Upper lobe of left lung (tissue), 6 donors: ENCODE measurements at places on chromosomes 4 and X. TPM values are rescaled to one million over a fixed set of nuclear protein-coding genes. Genes with fewer than 3 reads are reported as not detected.

DNA sequence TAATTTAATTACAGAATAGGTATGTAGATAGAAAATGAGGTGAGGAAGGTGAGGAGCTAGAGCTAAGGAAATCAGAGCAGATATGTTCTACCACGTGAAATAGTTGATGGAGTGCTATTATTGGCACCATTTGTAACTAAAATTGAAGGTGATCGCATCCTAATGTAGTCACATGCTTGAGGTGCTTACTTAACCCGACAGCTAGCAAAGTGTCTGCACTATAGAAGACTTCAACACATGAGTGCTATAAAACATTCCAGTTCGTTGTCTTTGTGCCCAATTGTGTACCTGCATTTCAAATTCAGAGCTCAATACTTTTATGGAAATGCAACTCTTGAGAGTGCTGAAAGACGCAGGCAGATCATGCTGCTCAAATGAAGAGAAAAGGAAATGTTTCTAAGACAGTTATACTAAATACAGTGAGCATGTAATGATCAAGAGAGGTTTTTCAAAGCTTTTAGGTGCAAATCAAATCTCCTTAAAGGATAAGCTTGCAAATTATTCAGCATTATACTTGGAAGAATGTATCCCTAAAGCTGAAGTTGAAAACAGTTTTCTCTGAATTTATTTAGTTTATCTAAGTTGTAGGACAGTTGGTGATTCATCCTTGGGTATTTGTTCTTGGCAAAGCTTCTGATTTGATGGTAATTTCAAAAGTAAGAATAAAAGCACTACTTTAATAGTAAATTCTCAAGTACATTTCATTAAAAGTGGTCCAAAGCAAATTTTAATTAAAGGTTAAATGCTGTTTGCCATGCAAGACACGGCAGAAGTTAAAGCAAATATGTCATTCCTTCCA lies 223.9 kb upstream of the EPHA5 start:
- H3K4me3 ChIP-seq: no peak overlapping the region
- DNase-seq: no peak
- no peak overlapping the region for H3K27ac ChIP-seq
- no peaks in the 10 kb centered on the region for H3K4me1 ChIP-seq
- H3K27me3 ChIP-seq: no peaks in the 10 kb centered on the region
- no peaks in the 10 kb centered on the region for H3K36me3 ChIP-seq

DNA sequence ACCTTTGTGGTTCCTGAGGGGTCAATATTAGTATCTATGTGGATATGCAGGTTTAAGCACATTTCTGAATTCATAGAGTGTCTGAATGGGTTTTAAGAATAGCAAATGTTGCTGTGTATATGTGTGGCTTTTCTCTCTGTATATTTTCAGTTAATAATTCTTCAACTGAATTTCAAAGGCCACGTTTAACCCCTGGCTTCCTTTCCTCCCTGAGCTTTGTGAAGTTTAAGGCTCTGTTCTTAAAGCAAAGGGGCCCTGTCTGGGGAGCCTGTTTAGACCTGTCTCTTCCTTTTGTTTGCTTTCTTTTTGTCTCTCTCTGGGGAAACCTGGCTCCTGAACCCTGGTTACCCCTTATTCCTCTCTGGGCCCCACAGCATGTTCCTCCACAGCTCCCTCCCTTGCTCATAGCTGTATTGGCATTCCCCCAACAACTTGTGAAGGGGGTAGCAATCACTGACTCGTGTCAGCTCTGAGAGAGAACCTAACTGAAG lies 139.1 kb downstream of the COL4A6 start:
- no peak for DNase-seq
- no peaks in the 10 kb centered on the region for H3K36me3 ChIP-seq
- no peaks in the 10 kb centered on the region for H3K4me1 ChIP-seq
- no peak overlapping the region for H3K27ac ChIP-seq
- no peak overlapping the region for H3K4me3 ChIP-seq

DNA sequence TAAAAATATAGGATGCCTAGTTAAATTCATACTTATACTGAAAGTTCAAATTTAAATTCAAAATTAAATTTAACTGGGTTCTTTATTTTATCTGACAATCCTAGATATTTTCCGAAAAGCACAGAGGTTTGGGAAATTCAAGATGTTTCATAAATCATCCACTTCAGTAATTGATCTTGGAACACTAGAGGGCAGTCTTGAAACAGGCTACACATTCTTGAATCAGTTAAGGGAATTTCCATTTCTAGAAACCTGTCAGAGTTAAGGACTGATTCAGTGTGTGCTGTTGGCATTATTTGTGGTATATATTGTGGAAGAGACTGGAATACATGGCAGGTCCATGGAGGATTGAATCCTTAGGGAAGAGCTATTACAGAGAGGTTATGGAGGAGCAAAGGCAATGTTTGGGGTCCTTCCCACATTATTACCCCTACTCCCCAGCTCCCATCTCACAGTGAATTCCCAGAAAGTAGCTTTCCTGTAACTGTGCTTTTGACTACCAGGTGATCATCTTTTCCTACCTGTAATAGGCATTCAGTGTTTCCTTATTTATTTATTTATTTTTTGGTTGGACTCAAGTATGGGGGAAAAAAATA lies 92.9 kb downstream of the EGF start:
- no peak overlapping the region for H3K4me3 ChIP-seq
- H3K36me3 ChIP-seq: no peaks in the 10 kb centered on the region
- no peak overlapping the region for H3K27ac ChIP-seq
- no peaks in the 10 kb centered on the region for H3K27me3 ChIP-seq

DNA sequence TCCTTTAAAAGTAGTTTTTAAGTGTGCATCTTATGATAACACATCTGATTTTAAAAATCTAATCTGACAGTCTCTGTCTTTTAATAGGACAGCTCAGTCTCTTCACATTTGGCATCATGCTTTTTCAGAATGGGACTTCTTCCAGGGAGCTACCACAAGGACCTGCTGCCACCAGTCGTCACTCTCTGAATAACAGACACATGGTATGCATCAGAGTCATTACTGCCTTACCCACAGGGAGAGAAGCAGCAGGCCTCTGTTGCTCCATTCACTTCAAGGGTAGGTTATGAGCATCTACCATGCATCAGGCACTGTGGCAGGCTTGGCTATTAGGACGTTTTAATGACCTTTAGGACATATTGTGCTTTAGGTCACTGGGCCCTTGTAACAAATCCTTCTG lies 50.0 kb upstream of the AFAP1 start:
- H3K4me1 ChIP-seq: peaks cover 7% of the 10 kb centered on the region
- H3K36me3 ChIP-seq: no peaks in the 10 kb centered on the region
- H3K4me3 ChIP-seq: no peak overlapping the region
- no peak overlapping the region for H3K27ac ChIP-seq

DNA sequence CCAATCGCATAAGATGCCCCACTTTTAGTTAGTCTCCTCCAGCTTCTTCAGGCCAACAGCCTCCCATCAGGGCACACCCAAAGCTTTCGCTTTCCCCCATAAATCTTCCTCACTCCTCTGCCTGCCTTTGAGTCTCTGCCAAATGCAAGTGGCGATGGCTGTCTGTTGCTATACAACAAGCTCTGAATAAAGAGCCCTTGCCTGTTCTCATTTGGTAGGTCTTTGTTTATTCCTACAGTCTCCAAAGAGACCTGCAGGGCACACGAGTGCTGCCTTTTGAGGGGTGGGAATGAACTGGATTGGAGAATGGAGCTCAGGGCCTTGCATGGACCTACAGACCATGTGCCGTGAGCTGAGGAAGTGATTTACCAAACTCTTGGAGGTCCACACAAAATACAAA lies 52.2 kb upstream of the SOD3 start:
- H3K27me3 ChIP-seq: no peaks in the 10 kb centered on the region
- H3K4me3 ChIP-seq: no peak overlapping the region
- no peak overlapping the region for H3K27ac ChIP-seq
- H3K36me3 ChIP-seq: no peaks in the 10 kb centered on the region
- DNase-seq: no peak

DNA sequence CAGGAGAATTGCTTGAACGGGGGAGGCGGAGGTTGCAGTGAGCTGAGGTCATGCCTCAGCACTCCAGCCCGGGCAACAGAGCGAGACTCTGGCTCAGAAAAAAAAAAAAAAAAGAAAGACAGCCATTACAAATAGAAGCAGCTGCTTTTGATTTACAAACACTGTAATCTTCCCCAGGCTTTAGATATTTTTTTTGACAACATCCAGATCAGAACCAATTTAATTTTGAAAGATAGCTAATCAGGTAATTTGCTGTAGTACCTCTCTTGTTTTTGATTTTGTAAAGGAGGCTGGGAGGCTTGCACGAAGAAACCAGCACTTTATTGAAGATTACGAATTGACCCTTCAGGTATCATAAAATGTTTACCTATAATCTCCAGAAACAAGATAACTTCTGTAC lies 107.0 kb downstream of the LDB2 start:
- no peak for DNase-seq
- H3K27ac ChIP-seq: no peak overlapping the region
- no peaks in the 10 kb centered on the region for H3K4me1 ChIP-seq
- H3K36me3 ChIP-seq: no peaks in the 10 kb centered on the region
- H3K4me3 ChIP-seq: no peak overlapping the region
- no peaks in the 10 kb centered on the region for H3K27me3 ChIP-seq

- H3K4me3 ChIP-seq: no peak overlapping the region
- no peaks in the 10 kb centered on the region for H3K27me3 ChIP-seq
- DNase-seq: no peak
- no peaks in the 10 kb centered on the region for H3K4me1 ChIP-seq
- H3K27ac ChIP-seq: no peak overlapping the region
- no peaks in the 10 kb centered on the region for H3K36me3 ChIP-seq
These were observed 1212.2 kb upstream of the TENM3 start for GRCh38 chr4:181030961-181031360.

The USP17L5 gene
- not detected for total RNA-seq

The FAM47A gene
- total RNA-seq: not detected

GRCh38 chr4:173318648-173319211 lies 15.4 kb downstream of the HMGB2 start:
- no peak for DNase-seq
- H3K4me1 ChIP-seq: peaks cover 3% of the 10 kb centered on the region
- H3K4me3 ChIP-seq: no peak overlapping the region

GRCh38 chr4:123698556-123698955 lies 302.0 kb downstream of the SPRY1 start:
- H3K27ac ChIP-seq: no peak overlapping the region
- no peak for DNase-seq
- H3K36me3 ChIP-seq: no peaks in the 10 kb centered on the region
- H3K27me3 ChIP-seq: no peaks in the 10 kb centered on the region

The HS3ST1 gene
- total RNA-seq: 9.5 TPM

The CXorf49 gene
- not detected for total RNA-seq

The ZFP92 gene
- 3.4 TPM for total RNA-seq

The CLDN22 gene
- not detected for total RNA-seq

GRCh38 chr4:13413729-13414437 lies 70.3 kb downstream of the RAB28 start:
- no peaks in the 10 kb centered on the region for H3K4me1 ChIP-seq
- no peak for DNase-seq
- H3K4me3 ChIP-seq: no peak overlapping the region
- no peak overlapping the region for H3K27ac ChIP-seq

The H2BW2 gene
- total RNA-seq: not detected

DNA sequence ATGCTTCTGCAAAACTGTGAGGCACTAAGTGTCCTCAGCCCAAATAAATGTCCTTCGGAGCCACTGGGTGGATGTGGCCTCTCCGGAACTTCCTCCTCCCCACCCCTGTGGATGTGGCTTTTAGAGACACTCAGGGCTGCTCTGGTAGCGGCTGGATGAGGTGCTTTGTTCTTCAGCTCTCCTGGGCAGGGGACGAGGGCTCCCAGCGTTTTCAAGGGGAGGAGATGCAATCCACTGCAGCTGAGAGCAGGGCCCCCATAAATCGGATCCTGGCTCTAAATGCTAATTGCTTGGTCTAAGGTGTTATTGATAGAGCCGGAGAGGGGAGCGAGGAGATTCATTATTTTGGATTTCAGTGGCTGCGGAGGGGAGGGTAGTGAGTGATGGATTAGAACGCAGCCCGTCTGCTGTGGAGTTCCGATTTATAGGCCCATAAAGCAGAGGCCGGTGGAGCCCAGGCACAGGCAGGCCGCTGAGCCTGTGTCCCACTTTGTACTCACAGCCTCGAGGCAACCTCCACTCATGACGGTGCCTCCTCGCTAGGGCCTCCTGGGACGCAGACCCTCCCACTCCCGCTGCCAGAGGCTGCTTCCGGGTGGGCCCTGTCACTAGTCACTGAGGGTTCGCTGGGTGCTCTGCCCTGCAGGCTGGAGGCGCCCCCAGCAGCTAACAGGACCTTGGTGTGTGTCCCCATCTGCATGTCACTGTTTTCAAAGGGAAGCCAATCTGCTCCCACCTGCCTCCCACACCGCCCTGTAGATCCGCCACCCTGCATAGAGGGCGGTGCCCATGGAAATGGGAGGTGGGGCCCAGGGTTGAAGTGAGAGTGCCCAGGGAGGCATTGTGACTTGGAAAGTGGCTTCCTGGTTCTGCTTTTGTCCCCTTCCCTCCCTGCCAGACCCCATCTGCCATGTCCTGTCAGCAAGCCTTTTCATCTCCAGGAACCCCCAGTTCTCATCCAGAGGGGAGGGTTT lies 135.4 kb upstream of the PSAPL1 start:
- no peak overlapping the region for H3K4me3 ChIP-seq

The RAB39B gene
- total RNA-seq: 0.30 TPM

The TMEM156 gene
- 1.8 TPM for total RNA-seq

DNA sequence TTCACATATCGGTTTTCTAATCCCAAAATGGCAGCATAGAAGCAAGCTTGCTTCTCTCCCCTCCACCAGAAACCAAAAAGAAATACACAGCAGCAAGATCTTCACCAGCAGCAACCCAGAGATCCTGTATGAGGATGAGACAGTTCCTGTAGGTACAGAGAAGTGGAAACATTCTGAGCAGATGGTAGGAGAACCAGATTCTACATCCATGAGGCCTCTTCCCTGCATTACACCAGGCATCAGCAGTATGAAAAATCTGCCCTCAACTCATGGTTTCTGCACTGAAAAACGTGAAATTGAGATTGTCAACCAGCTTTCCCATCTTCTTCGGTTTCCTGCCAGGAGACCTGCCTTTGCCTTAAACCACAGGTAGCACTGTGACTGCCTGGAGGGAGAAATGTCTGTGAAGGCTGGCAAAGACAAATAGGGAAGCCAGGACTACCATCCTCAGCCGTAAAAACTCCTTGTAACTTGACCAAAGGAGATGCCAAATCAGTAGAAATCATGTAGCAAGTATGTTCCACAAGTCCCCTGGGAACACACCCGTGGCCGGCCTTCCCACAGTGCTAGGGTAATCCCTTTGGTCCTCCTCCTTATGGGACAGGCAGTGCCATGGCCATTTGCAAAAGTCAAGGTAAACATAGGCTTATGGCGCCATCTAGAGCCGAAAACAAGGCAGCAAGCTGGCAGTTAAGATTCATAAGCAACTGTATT lies 24.0 kb upstream of the MTHFD2L start:
- DNase-seq: no peak
- no peak overlapping the region for H3K4me3 ChIP-seq
- H3K4me1 ChIP-seq: no peaks in the 10 kb centered on the region
- H3K27ac ChIP-seq: no peak overlapping the region
- H3K36me3 ChIP-seq: no peaks in the 10 kb centered on the region
